Activated CD8-positive, alpha-beta memory T cell treated with anti-CD3 and anti-CD28 coated beads for 4 hours (primary cell): ENCODE measurements at places on chromosomes 1 and 21.

- no peak for DNase-seq
These were observed 164.7 kb downstream of the NPHP4 start for GRCh38 chr1:5827516-5827915.

GRCh38 chr1:221477252-221477651 is 264.6 kb downstream of the DUSP10 start:
- DNase-seq = no peak

DNA sequence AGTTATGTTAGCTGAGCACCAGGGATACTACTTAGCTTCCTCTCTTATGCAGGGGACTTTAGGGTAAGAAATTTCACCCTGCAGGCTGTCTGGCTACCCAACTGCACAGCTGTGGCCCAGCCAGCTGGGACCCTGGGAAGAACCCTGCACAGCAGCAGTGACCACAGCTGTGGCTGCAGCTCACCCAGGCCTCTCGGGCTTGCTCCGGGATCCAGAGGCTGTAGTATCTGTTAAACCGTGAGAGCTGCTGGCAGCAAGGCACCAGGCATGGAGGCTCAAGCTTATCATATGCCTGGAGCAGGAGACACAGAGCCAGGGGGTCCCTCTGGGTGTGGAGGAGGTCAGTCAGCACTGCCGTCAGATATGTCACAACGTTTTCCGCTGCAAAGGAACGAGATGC is 40.3 kb downstream of the URB1 start:
- no peak for DNase-seq

DNA sequence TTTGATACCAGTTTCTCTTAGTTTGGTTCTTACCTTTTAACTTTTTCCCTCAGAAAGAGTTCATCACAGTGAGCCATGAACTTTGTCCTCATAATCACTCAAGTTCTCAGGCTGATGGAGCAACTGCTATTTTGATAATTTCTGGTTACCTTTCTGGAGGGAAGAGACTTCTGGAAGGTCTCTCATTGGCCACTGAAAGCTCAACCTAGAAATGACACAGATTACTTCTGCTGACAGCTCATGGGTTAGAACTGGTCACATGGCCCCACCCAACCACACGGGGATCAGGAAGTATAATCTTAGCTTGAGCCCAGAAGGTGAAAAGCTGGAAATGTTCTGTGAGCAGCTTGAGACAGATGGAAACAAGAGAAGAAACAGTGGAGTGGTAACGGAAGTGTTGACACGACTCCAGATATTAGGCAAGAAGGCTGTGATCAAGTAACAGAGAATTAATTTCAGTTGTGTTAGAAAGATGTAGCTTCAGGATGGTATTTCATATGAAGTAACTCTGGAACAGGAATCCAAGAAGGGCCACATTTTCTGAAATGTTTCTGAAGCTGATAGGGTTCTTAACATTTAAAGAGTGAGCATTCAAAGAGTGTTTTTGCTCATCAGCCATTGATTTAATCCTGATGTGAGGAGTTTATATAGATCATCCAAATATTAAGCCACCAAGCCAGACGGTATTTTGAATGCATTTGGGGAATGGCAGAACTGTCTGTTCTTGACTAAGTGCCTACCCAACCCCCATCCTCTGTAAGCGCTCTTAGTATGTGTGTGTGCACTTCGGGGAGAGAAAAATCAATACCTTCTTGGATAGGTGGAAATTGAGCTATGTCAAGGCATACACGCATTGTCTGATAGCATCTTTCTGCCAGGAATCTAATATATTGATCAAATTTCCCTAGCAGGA is 21.9 kb upstream of the XPR1 start:
- DNase-seq = no peak

DNA sequence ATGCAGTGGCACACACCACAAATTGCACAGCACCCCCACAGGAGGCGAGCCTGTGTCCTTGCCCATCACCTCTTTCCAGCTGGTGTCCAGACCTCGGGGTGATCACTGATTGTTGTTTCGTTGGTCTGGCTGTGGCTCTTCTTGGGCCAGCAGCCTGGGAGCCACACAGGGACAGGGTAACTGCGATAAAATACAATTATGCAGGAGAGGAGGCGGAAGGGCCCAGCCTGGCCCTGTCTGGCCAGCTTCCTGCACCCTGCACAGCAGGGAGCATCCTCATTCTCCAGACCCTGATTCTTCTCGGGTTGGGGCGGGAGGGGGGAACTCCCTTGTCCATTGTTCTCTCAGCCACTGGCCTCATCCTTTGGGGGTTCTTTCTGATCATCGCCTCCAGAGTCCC is 83.6 kb downstream of the ADARB1 start:
- no peak for DNase-seq

DNA sequence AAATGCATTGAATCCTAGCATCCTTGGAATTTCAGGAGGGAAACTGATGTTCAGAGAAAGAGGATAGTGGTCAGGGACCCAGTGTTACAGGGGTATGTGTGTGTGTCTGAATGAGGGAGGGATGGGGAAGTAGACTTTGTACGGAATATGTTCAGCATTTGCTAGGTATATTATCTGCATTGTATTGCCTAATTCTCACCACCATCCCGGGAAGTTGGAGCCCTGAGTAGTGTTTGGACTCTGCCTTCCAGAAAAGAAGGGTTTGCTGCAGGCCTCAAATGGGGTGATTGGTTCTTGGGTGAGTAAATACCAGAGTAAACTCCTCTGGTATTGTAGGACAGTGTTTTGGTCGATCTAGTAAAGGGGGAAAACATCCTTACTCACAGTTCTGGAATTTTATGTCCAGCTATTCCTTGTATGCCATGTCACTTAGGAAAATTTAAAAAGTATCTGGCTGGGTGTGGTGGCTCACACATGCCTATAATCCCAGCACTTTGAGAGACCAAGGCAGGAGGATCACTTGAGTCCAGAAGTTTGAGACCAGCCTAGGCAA is 7.1 kb upstream of the ZNF496 start:
- DNase-seq = no peak

DNA sequence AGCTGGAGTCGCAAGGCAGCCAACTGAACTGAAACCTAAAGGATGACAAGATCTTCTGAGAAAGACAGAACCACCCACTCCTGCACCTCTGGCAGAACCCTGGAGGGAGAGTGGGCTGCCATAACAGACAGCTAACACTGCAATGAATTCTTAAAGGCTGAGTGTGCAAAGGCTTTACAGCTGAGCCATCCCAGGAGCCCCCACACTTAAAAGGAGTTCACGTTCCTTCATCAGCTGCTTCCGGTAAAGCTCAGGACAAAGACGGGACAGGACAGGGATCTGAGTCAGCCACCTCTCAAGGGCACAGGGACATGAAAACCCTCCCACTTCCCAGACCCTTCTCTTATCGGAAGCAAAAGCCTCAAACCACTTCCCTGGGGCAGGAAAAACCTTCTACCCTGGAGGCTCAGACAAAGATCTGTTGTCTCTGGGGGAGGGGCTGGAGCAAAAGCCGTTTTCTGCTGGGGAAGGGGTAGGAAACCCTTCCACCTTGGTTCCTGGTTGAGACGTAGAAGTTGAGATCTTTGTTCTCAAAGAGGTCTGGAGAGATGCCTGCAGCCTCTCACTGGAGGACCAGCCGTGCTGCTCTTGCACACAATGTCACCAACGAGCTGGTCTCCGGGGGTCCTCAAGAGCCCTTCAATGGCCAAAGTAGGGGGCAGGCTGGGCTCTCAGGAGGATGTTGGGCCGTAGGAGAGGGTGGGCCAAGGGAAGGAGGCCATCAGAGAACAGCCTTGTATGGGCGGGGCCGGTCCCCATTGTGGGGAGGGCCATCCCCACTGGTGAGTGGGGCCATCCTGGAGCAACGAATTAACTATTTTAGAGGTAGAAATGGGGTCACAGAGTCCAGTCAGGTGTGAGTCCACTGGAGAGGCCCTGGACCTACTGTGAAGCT is 452.4 kb downstream of the PTPRU start:
- no peak for DNase-seq

DNA sequence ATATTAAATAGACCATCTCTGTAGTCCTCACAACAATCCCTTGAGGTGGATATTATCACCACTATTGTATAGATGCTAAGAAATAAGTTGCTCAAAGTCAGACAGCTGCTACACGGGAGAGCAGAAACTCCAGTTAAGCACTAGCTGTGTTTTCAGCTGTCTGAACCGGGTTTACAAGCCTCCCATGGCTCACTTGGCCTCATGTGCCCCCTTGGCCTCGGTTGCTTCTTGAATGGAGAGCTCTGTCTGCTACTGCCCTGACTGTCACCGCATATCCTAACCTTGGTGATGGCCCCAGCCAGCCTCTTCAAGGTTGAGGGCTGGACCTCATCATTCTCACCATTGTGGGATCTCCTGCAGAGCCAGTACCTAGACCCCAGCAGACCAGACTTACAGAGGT is 123.4 kb downstream of the AK5 start:
- DNase-seq = no peak

GRCh38 chr1:243230914-243231313 is 24.2 kb downstream of the CEP170 start:
- no peak for DNase-seq

- no peak for DNase-seq
These were observed 14.7 kb upstream of the CSF1 start for GRCh38 chr1:109895720-109896504.

GRCh38 chr1:23426828-23427227 is 2.3 kb upstream of the TCEA3 start:
- no peak for DNase-seq

- no peak for DNase-seq
These were observed 18.4 kb downstream of the EXTL2 start for GRCh38 chr1:100876291-100876690.
